ENCODE measurements at places on chromosomes 1 and 21.
A peak's percentile ranks its signal among the peaks of the same experiment; 100 is the strongest.

DNA sequence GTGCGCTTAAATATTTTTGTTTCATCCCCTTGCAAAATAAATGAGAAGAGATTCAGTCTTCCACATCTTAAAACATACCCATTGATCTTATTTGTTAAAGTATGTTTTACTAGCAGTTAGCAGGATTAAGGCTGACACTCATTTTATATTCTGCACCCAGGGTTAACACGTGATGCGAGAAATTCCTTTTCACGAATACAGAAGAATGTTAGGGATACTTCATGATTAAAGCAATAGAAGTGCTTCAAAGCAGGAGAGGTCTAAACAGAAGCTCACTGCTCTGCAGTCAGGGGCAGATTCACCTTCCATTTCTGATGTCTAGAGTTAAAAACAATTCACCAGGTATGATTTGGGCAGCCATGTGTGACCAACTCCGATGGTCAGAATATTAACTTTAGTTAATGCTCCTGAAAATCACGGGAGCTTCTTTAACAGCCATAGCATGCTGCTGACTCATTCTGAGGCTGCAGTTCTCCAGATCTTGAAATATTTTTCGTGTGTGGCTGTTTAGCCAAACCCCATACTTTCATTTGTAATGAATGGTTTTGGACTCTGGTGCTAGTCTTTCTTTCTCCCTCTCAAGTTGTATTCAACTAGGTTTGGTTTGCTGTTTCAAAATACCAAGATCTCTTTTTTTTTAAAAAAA lies 19.7 kb downstream of the BCAR3 start:
- DNase-seq, result no peak

DNA sequence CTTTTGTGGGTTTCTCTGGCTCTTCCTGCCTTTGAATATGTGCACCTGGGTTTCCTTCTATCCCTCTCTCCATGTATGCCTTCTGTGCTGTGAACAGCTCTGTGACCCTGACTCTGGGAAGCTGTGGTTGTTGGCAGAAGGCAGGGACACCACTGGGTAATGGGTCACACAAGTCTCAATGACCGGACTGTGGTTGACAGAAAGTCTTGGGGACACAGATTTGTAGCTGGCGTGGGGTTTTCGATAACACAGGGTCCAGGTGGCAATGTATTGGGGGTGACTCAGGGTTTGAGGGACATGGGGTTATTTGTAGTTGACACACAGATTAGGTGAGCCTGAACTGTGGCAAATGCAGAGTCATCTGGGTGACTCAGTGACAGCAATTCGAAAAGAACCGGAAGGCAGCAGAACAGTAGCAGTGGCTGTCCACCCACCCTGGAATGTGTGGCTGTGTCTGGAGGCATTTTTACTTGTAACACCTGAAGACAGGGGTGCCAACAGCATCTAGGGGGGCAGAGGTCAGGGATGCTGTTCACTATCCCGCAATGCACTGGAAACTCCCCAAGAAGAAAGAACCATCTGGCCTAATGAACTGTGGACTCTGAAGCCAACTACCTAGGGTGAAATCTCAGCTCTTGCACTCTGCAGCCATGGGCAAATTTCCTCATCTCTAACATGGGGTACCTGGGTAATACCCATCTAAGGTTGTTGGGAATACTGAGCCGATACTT lies 13.0 kb upstream of the SLC6A9 start:
- no peak for DNase-seq

DNA sequence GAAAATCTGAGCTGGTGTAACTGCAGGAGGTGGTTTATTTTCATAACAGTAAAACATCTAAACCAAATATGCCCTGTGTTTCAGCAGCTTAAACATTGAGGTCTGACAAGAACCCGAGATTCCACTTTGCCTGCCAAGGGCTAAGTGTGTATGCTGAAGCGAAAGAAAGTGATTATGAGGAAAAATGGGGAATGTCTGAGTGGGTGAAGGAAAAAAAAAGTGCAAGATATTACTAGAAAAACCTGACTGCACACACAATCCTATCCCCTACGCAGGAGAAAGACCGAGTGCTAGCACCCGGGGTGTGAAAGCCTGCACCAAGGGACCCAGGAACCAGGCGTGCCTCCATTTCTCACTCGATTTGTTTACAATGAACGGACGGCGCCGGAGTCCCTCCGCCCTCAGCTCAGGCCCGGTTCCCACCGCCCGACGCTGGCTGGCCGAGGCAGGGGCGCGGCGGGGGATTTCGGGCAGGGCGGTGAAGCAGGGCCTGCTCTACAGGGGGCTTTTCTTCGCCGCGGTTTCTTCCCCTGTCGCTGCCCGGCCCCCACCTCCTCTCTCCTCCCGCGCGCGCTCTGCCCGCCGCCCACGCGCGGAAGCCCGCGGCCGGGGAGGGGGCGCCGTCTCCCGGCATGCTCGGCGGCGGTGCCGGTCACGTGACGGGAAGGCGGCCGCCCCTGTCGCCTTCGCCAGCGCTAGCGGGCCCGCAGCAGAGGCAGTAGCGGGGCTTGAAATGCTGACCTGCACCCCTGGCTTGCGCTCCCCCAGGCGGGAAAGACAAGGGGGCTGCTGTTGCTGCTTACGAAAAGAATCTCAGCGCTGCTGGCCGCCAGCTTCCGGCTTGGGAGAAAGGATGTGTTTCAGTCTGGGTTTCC lies 35.9 kb downstream of the ITPKB start:
- DNase-seq, result peak; percentile 92

GRCh38 chr21:45330851-45331261 lies 43.2 kb upstream of the POFUT2 start:
- DNase-seq, result no peak

DNA sequence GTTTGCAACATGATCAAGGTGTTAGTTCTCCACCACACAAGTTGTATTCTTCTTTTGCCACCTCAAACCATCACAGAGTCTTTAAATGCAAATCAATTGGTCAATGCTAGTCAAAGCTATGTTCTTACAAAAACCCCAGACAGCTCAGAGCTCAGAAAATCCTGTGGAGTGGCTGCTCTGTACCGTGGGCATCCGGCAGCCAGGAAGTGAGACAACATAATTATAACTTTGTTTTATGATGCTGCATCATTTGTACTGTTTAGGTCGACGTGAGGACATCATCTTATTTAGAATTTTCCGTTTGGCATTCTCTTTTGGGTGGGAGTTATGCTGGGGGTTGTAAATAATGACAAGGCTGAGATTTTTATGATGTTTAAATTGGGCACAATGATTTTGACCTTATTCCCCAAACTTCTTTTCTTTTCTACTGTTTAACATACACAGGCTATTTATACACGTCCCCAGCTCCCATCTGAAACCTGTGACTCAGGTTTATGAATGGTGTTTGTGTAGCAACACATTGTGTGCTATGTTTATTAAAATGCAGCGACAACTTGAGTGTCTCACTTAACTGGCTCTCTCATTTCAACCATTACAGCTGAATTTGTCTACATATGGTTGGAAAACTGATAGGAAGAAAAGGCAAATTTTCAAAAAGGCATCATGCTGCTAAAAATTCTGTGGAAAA lies 124.0 kb downstream of the CNIH3 start:
- no peak for DNase-seq

DNA sequence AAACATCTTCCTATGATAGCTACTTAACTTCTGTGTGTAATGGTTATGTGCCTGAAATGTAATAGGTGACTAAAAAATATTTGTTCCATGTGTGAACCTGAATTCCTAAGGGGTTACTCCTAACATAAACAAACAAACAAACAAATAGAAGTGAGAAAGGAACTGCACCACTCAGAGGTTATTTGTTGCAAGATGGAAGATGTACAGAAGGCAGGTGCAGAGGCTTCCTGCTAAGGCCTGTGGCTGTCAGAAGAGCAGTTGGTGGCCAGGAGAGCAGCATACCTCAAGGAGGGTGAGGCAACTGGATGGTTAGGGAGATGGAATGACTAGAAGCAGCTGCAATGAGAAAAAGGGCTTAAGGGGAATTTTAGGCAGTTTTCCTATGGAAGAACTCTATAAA lies 940.6 kb downstream of the TTLL7 start:
- no peak for DNase-seq

- no peak for DNase-seq
Observed at GRCh38 chr1:37186246-37186756, 152.0 kb upstream of the GRIK3 start.

DNA sequence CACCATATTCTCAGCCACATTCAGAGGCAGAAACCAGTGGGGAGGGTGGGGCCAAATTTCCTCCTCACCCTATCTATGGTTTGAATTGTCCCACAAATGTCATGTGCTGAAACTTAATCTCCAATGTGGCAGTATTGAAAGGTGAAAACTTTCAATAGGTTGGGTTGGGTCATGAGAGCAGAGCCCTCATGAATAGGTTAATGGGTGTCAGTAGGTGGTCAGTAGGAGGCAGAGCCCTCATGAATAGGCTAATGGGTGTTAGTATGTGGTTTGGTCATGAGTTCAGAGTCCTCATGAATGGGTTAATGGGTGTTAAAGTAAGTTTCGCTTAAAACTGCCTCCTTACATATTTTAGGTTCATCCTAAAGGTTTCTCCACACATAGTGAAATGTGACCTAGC lies 170.0 kb downstream of the FCRL5 start:
- no peak for DNase-seq

- DNase-seq, result no peak
Observed at GRCh38 chr1:57620605-57621004, 196.7 kb upstream of the DAB1 start.

- no peak for DNase-seq
Observed at GRCh38 chr1:230267338-230268065, 158.6 kb downstream of the PGBD5 start.

- no peak for DNase-seq
Observed at GRCh38 chr1:244021427-244021826, 29.7 kb upstream of the ZBTB18 start.

DNA sequence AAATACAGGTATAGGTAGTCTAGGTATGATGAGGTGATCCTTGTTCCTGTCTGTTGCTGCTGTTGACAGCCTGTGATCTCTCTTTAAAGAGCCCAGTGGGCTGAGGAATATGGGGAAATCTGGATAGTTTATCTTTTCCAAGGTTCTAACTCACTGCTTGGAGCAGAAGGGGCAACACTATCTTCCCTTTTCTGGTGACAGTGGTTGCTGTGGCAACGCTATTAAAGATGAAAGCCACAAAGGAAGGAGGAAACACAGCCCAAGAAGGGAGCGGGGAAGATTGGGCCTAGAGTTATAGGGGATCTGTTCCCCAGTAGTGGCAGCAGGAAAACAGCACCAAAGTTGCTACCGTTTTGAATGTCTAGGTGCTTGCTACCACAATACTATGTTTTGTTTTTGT lies 8.8 kb downstream of the PCP4L1 start:
- no peak for DNase-seq

DNA sequence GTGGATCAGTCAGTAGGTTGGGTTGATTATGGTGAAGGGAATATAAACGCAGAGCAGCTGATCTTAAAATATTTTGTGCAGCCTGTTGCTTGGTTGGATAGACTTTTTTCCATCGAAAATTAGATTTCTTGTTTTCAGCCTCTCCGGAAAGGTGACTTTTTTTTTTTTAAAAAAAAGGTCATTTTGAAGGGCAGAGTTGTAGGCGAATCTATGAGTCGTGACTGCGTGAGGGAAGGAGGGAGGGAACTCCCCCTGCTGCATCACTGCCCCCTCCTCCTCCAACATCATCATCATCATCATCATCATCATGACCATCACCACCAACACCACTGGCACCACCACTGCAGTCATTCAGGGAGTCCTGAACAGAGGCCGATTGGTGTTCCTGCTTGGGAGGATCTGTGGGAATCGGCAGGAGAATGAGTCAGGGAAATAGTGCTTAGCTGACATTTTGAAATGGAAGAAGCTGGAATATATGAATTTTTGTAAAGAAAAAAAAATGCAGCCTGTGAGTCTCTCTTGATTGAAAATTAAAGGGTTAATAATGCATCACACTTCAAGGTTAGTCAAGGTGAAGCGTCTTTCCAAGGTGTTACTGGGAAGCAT lies 1.2 kb downstream of the ATP1B1 start:
- no peak for DNase-seq

DNA sequence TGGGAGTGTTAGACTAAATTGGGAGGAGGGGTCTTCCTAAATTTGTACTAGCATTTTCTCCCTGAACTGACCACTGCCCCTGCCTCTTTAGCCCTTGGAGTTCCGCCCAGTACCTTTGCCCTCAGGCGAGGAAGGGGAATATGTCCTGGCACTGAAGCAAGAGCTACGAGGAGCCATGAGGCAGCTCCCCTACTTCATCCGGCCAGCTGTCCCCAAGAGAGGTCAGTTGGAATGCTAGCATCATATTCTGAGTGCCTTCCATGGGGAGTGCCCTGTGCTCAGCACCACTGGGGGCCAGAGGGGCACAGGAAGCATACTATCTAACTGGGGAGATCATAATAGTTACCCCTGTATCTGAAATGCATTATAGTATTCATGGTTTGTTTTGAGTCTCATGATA lies 10.7 kb downstream of the POLR3GL start:
- no peak for DNase-seq

- DNase-seq, result no peak
Observed at GRCh38 chr21:28459193-28459592, 533.5 kb downstream of the LTN1 start.

DNA sequence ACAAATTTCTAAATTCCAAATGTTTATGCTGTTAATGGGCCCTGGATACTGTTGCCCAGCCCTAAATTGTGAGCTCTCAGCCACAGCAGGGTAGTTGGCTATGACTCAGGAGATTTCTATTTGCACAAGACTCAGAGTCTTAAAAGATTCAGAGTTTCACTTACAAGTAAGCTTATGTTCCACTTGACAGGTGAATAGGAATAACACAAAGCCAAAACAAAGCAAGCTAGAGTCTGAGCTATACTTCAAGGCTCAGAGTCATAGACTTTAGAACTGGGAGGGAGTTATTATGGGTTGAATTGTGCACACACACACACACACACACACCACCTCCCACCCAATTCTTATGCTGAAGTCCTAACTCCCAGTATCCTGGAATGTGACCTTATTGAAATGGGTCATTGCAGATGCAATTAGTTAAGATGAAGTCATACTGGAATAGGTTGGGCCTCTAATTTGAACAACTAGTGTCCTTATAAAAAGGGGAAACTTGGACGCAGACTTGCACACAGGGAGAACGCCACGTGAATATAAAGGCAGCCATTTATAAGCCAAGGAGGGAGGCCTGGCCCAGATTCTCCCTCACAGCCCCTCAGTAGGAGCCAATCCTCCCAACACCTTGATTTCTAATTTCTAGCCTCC lies 30.2 kb downstream of the PRDX6 start:
- no peak for DNase-seq

GRCh38 chr1:201945157-201945556 lies 1.2 kb downstream of the LMOD1 start:
- peak; percentile 50 for DNase-seq

- no peak for DNase-seq
Observed at GRCh38 chr1:185348985-185349384, 31.9 kb upstream of the IVNS1ABP start.

DNA sequence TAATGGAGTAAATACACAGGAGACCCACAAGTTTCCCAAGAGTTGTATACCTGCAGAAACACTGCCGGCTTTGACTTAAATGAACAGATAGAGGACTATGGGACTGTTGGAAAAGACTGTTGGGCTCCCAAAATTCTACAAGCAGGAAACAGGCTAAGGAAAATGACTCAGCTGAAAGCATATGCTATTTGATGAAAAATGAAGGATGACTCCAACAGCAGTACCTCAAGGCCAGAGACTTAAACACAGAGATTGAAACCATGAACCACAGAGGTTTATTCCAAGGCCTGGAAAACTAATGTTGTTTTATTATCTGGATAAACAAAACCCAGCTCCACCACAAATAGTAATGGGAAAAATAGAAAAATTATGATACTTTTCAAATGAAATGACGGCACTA lies 187.7 kb downstream of the TNFSF18 start:
- no peak for DNase-seq

GRCh38 chr1:230681599-230681998 lies 32.3 kb downstream of the AGT start:
- DNase-seq, result peak; percentile 55

- DNase-seq, result no peak
Observed at GRCh38 chr21:20783611-20784010, 214.6 kb upstream of the NCAM2 start.

GRCh38 chr1:39105841-39106765 lies 80.0 kb downstream of the NDUFS5 start:
- DNase-seq, result peak; percentile 30
